ENCODE measurements at places on chromosomes 7 and 10.

DNA sequence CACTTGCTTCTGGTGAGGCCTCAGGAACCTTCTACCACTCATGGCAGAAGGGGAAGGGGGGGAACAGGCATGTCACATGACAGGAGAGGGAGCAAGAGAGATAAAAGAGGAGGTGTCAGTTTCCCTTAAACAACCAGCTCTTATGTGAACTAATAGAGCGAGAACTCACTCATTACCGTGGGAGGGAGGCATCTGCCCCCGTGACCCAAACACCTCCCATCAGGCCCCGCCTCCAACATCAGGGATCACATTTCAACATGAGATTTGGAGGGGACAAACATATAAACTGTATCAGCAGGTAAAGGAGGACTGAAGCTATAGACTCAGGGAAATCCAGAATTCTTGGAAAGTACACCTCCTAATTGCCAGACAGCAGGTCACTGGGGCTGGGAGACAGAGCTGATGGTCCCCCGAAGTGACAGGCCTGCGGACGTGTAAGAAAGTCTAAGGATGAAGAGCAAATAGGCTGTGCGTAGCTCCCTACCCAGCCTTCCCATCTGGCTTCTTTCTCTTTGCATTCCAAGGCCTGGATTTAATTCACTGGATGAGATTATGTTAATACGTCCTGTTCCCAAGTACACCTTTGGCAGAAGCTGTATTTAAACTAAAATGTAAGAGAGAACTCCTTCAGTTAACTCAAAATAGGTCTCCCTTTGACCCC is 186.7 kb upstream of the LYZL2 start:
- no peak for DNase-seq

GRCh38 chr7:63789378-63790176 is 209.1 kb upstream of the ZNF722 start:
- DNase-seq, result no peak

GRCh38 chr7:116259871-116260440 is 49.6 kb downstream of the TES start:
- no peak for DNase-seq

DNA sequence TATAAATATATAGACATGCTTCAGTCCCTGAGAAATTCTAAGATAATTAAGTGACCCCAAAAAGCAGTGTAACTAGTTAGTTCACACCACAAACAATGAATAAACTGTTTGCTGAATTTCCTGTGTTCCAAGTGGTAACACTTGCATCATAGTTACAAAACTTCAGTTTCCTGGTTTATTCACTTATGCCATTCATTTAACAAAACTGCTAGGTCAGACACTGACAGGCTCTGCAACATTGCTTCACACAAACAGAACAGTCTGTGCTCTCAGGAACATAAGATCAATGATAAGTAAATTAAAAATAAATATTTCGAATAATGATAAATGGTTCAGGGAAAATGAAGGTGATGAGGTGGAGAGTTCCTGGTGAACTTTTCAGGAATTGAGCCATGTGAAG is 133.3 kb upstream of the NAMPT start:
- no peak for DNase-seq

DNA sequence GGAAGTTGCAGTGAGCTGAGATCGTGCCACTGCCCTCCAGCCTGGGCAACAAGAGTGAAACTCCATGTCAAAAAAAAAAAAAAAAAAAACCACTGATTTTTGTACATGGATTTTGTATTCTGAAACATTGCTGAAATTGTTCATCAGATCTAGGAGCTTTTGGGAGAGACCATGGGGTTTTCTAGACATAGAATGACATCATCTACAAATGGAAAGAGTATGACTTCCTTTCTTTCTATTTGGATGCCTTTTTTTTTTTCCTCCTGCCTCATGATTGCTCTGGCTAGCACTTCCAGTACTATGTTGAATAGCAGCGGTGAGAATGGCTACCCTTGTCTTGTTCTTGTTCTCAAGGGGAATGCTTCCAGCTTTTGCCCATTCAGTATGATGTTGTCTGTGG is 89.1 kb downstream of the ANLN start:
- no peak for DNase-seq

Data from activated gamma-delta T cell treated with anti-CD3 and anti-CD28 coated beads, Interleukin-2, amount 50 U/mL, for 16 hours (primary cell).